ENCODE measurements at places on chromosomes 5 and 9.

DNA sequence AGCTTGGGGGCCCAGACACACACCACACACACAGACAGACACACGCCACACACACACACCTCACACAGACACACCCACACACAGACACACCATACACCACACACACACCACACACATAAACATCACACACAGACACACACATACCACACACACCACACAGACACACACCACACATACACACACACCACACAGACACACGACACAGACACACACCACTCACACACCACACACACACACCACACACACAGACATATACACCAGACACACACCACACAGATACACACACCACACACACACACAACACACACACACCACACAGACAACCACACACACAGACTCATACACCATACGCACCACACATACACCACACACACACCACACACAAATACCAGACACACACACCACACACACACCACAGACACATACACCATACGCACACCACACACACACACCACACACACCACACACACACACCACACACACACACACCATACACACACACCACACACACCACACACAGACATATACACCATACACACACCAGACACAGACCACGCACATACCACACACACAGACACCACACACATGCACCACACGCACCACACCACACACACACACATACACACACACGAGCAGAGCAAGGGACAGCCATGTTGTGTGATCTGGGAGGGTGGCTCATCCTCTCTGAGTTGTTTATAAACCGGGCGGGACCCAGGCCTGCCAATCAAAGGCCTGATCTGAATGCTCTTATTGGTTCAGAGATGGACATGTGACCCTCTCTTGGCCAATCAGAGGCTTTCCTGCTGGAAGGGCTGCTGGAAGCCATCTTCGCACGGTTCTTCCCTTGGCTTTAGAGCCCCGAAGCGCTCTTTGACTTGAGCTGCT lies 148.3 kb downstream of the GAPVD1 start:
- DNase-seq, result no peak

DNA sequence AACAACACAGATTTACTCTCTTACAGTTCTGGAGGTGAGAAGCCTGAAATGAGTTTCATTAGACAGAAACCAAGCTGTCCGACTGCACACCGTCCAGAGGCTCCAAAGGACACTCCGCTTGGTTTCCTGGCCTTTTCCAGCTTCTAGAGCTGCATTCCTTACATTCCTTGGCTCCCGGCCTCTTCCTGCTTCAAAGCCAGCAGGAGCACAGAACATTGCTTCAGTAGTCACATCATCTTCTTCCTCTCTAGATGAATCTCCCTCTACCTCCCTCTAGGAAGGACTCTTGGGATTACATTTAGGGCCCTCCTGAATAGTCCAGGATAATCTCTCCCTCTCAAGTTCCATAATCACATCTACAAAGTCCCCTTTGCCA lies 213.3 kb downstream of the CDK5RAP2 start:
- no peak for DNase-seq

DNA sequence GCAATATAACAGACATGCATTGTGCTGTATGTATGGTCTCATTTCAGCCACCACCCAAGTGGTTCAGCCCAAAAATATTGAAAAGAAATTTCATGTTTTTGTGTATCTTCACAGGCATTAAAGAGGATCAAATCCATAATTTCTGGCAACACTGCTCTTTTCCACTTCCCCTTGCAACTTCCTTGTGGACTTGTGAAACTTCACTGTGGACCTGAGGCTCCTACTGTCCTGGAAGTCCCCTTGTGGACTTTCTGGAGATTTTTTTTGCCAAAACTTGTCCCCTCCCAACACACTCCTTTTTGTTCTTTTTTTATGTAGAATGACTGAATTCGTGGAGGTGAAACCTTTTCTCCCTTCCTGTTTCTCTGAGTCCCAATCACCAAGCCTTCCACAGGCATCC lies 14.3 kb downstream of the OTULINL start:
- no peak for DNase-seq

- DNase-seq, result no peak
Observed at GRCh38 chr9:113475031-113475430, 11.5 kb downstream of the RGS3 start.

DNA sequence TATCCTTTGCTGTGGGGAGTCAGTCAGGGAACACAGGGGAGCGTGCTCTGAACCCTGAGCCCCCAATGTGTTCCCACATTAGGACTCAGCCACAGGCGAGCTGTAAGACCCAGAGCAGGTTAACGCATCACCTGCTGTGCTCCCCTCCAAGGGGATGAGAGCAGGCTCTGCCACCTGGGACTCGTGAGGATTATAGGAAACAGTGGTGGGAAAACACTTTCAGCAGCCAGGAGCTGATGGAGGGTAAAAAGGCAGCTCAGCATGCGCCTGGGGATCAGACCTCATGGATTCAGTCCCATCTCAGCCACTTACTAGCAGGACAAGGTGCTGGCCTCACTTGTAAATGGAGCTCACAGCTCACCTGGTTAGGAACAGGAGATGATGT lies 9.2 kb downstream of the JADE2 start:
- DNase-seq, result no peak

GRCh38 chr5:126543660-126544059 lies 51.4 kb downstream of the ALDH7A1 start:
- no peak for DNase-seq

DNA sequence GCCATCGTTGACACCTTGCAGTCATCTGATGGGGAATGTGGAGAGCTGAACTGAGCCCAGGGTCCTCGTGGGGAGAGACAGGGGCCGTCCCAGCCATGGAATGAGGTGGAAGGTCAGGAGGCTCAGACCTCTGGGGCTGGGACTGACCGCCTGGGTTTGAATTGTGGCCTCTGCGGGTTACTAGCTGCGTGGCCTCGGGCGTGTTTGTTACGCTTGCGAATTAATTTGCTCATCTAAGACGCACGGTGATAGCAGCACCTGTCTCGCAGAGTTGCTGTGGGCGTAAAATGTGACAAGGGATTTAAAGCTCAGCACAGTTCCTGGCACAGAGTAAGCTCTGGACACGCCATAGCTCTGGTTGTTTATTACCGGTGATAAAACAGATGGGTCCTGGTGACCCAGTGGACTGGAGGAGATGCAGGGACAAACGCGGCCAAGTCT lies 19.4 kb upstream of the DAB2IP start:
- DNase-seq, result no peak

- no peak for DNase-seq
Observed at GRCh38 chr5:100827481-100827889, 75.6 kb downstream of the ST8SIA4 start.

DNA sequence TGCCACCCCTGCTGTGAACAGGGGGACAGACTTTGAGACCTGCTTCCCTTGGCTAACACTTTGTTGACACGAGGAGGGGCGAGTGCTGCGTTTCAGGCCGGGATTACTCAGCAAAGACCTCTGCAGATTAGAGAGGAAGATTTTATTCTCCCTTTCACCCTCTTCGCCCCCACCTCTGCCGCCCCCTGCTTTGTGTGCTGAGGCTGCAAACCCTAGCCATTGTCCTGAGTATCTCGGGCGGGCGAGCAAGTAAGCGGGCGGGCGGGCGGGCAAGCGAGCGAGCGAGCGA lies 6.0 kb downstream of the ISL1 start:
- DNase-seq, result no peak

DNA sequence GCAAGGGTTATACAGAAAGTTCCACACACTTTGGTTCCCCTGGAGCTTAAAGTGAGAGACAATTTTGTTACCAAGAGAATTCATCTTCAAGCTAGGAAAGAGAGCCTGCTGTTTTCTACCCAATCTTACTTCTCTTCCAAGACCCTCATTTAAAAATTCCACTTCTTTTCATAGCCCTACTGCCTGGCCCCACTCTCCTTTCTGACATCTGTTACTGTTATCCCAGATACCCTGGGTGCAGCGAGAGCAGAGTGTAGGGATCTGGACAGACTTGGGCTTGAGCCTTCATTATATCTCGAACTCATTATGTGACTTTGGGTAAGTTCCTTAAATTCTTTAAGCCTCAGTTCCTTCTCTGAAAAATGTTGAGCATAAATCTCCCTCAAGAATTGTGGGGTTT lies 263.1 kb downstream of the ASTN2 start:
- DNase-seq, result no peak

DNA sequence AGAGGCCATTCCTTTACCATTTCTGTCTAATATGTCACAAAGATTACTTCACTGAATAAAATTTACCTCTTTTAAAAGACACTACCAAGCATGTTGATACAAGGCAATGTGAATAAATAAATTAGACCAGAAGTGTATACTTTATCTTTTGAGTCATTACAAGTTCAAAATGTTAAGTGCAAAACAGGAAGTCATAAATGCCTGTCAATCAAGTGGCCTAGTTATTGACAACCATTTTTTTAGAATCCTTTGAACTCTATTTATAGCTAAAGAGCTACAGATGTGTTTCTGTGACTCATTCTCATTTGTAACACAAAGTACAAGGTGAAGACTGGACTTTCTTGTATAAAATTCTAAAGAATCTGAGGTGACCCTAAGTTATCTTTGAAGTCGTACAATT lies 602.7 kb upstream of the SEMA6A start:
- DNase-seq, result no peak

GRCh38 chr5:78746021-78746770 lies 97.6 kb upstream of the LHFPL2 start:
- DNase-seq, result no peak

DNA sequence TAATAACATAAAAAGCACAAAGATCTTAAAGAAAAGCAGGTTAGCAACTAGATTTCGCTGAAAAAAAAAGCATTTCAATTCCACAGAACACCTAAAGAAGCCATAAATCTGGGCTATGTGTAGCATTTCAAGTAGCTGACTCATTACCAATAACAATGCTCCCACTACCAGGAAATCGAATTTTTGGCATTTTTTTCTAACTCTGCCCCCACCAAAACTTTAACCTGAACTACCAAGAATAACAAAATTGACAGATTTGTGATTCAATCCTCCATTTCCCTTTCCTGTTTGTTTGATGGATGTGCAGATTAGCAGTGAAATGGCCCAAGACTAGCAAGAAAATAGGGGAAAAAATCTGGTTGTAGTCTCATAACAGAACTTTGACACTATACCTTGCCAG lies 180.2 kb downstream of the RASEF start:
- no peak for DNase-seq

DNA sequence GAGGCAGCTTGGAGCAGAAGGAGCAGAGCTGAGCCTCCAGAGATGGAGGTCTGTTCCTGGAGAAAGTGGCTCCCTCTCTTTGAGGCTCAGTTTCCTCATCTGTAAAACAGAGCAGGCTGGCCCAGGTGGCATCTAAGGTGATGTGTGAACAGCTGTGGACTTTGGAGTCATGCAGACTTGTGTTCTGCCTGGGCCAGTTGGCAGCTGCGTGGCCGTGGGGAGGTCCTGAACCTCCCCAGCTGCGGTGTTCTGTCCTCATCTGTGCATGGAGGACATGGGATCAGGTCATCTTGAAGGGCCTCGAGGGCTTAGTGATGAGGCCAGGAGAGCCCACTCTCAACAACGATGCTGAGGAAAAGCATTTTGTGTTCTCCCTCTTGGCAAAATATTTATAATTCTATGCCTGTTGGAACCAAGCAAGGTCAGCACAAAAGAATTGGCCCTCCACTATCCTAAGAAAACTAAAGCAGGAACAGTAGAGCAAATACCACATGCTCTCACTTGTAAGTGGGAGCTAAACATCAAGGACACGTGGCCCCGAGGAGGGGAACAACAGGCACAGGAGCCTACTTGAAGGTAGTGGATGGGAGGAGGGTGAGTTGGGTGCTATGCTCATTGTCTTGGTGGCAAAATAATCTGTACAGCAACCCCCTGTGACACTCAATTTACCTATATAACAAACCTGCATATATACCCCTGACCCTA lies 63.2 kb upstream of the COL15A1 start:
- DNase-seq, result no peak

DNA sequence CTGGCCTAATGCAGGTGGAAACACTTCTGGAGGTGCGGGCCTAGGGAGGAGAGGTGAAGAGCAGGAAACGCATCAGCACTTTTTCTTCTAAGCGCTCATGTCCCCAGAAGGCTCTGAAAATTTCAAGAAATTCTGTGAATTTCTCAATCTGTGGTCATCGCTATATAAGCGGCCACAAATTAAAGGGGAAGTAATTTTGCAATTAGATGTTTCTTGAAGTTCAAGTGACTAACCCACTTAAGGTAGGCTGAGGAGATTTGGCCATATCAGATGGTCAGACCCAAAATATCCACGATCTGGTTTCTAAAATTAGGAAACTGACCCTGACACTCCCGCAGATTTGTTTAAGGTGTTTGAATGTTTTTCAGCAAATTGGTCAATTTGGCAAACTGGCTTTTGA lies 16.6 kb upstream of the HMGCR start:
- peak; percentile 13 for DNase-seq

- DNase-seq, result no peak
Observed at GRCh38 chr5:128635379-128635778, 97.3 kb upstream of the FBN2 start.

DNA sequence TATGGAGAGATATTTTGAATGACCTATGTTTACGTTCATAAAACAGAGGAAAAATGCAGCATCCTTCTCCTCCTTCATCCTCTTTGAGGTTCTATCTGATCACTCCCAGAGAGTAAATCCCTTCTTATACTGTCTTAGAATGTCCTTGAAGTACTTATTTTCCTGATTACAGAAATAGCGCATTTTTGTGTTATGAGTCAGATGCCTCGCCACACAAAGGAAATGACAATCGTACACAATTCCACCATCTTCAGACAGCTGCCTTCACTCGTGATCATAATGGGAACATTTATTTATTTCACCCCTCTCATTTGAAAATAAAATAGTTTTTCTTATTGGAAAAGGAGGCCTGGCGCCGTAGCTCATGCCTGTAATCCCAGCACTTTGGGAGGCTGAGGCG lies 2.4 kb upstream of the GLT6D1 start:
- no peak for DNase-seq

DNA sequence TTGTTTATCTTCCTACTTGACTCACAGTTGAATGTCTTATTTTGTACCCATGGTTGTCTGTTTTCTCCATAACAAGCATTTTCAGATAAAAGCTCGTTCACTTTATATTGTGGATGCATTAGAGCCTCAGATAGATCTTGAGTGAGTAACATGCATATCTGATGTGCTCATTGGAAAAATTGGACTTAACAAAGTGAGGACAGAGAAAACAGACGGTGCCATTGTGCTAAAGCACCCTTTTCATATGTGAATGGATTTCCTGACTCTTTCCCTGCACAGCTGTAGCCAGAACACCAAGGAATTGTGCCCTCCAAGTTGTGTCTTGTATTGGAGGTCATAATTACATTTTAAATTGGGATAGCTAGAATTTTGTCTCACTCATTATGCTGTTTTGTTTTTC lies 325.8 kb upstream of the MEF2C start:
- no peak for DNase-seq

DNA sequence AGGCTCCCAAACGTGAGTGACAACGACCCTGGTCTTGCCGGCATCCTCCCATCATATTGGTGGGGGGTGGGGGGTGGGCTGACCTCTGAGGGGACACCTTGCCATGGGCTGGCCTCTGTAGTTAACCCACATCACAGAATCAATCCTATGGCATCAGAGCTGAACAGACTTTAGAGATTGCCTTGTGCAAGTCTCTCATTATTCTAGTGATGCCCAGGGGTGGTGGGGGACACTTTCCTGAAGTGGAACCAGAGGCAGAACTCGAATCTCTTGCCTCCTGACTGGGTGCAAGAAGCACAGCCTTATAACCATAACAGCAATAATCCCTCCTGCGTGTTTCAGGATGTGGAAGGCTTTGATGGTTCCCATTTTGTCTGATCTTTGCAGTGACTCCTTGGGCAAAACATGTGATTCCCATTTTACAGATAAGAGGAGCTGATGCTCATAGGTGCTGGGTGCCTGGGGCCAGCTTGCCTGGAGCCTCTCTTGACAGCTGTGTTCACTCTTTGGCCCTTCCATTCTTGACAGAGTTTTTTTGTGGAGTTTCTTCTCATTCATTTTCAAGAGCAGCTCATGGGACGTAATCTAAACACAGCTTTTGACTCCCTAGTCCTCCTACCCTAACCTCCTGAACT lies 18.6 kb upstream of the PITX1 start:
- DNase-seq, result no peak

Data from CD4-positive, alpha-beta T cell treated with Interferon gamma for 1 hour (primary cell).